NCI-H1930 (cell line): ENCODE measurements at places on chromosomes 2 and 18.

DNA sequence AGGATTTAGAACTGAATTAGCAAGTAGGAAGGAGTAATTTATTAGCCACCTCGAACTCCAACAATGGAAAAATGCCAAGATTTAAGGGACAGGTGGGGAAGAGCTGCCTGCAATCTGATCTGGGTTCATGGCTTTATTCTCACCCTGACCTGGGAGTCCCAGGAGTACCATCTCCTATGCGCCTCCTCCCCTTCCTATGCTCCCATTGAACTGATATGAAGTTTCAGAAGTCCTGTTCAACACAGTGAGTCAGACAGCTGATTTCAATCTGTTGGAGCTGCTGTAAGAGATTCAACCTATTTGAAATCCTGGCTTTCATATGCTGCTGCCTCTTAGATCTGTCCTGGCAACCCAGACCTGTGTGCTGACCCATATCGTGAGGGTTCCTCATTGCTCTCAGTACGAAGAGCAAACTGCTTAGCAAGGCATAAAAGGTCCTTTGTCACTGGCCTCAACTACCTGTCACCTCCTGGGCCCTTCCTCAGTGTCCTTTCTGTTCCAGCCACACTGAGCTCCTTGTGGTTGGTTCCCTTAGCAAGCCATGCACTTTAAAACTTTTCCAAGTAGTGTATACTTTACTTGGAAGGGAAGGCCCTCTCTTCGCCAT, 15.9 kb upstream of the CD28 start:
- DNase-seq = no peak

- no peak for DNase-seq
These were observed 1.1 kb downstream of the DLGAP1 start for GRCh38 chr18:4453874-4454536.

DNA sequence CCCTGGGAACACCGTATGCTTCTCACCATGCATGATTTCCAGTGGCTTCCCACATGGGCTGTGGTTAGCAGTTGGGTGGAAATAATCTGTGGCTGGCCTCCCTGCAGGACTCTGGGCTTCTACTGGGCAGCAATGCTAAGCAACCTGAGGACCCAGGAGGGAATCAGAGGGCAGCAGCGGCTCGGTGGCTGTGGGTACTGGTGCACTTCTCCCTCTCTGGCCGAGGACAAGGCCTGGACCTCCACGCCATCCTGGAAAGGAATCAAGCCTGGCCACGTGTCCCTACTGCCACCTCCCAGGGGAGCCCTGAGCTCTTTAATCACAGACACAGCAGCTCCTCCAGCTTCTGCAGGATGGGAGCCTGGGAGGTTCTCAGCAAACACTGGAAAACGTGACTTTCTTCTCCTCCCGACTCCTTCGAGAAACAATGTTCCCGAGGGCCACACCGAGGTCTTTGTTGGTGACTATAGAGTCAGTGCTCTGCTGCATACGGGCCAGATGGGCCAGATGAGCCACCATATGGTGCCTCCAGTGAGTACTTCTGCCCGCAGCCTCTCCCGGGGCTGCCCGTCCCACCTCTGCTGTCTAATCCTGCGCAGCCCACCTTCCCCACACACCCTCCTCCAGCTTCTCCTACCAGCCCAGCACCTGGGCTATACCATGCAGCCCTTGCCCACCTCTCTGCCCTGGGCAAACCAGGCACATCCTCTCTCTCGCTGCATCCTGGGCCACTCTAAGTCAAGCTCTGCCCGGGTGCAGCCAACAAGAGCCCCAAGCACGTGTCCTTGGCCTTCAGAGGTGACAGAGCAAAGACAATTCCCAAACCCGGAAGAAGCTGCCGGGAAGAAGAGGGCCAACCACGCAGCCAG, 42.8 kb upstream of the OTOS start:
- no peak for DNase-seq

- no peak for DNase-seq
These were observed 108.1 kb downstream of the AQP4 start for GRCh38 chr18:26757263-26758019.

DNA sequence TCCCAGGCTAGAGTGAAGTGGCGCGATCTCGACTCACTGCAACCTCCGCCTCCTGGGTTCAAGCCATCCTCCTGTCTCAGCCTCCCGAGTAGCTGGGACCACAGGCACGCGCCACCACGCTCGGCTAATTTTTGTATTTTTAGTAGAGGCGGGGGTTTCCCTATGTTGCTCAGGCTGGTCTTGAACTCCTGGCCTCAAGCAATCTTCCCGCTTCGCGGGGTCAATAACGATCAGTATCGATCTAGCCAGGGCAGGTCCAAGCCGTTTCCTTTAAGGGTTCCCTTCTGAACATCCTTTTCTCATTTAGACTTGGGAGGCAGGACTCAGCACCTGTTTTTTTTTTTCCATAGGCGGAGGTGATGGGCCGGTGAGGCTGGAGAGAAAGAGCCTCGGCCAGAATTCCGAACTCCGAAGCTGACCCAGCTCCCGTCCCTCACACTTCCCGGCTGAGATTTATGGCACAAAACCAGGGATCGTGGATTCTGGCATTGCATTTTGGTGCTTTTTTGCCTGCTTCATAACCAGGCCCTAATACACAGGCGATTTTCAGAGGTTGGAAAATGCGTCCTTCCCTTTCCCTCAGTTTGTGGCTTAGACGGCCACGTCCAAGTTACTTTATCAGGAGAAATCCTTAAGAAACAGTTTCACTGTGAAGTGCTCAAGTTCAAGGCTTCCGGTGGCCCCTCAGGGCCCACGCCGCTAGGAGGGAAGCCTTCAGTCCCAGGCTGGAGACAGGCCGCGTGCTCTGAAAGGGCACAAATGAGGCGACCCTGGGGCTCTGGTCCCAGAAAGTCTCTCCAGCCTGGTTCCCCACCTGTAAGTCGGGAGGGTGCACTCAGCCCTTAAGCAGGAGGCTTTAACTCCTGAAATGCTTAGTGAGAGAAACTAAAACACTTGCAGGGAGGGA, 998 bp upstream of the SLC66A3 start:
- DNase-seq = no peak

DNA sequence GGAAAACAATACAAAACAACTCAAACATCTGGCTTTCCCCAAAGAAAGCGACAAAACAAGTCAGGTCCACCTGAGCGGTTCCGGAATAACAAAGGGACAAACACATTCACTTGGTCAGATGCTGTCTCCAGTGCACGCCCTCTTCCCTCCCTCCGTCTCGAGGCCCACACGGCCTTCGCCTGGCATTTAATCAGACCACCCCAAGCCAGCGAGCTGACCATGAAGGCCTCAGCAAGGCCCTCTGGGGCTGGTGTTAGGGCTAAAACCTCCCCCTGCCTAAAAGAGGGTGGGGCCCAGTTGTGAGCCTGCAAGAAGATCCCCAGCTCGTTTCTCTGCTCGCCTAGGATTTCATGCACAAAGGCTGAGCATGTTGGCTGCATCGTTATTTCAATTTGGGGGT, 180.3 kb downstream of the EIPR1 start:
- DNase-seq = no peak

DNA sequence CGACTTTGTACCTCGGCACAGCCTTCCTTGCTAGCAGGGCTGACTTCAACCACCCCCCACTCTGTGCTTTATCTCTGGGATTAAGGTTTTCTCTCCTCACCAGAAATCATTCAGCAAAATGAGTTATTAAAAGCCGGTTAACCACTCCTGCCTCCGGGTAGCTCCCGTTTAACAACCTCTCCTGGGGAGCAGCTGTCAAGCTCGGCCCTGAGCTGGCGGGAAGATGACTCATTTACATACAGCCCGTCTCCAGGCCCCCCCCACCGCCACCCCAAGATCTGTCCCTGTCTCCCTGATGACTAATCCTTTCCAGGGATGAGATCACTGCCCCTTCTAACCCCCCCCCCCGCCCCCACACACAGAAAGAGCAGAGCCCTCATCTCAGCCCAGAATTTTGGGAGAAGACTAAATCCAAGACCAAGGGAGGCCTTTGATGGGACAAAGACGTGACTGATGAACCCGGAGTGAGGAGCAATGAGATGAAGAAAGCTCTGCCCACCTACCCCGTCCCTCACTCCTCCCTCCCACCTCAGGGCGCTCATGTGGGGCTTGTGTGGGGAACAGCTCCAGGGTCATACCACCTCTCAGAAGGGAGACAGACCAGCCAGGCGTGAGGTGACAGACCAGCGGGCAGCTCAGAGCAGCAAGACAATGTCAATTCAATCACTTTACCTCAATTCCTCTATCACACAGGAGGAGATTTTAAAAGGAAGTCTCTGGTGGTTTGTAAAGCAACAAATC, 131.4 kb downstream of the MSH2 start:
- DNase-seq = no peak

- DNase-seq = no peak
These were observed 104.3 kb upstream of the LINC00305 start for GRCh38 chr18:64253222-64253621.

GRCh38 chr2:9004338-9005204, 1.1 kb upstream of the MBOAT2 start:
- DNase-seq = no peak

DNA sequence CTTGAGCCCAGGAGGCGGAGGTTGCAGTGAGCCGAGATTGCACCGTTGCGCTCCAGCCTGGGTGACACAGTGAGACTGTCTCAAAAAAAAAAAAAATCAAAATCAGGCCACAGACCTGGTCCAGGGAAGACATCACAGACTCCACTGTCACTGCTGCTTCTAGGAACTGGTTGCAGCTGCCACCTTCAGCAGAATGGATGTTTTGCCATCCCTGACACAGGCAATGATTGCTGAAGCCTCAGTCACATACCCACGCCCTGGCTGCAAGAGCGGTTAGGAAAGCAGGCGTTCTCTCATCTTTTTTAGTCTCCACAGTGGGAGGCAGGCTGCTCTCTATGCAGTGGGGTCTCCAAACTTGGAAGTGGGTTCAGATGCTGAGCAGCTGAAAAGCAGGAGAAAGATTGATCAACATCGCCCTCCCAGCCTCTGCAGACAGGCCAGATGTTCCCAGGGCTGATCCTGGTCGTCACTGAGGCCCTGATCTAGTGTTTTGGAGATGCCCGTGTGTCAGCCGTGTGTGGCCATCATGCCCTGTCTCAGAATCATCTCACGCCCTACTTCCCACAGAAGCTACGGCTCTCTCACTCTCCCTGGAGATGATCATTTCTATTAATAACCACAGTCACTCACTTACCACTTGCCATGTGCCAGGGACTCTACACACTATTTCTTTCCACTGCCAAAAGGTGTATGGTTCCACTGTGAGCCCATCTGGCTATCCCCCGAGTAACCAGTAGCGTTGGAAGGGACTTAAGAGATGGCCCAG, 91.8 kb downstream of the PLB1 start:
- DNase-seq = no peak

GRCh38 chr2:16622399-16622968, 43.1 kb downstream of the CYRIA start:
- no peak for DNase-seq

DNA sequence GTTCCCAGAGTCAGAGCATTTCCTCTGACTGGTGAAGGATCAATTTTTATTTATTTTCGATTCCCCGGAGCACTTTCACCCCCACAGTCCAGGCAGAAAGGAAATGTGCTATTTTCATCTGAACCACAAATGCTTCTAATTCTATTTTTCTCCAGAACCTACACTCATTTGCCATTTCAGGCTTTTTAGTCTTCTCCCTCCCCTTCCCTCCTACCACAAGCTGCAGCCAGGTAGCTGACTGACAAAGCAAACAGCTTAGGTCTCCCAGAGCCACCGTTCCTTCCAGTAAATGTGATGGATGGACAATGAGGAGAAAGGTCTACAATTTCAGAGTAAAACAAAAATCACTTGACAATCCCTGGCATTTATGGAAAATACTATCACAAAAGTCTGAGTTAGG, 76.9 kb downstream of the KLF7 start:
- no peak for DNase-seq

GRCh38 chr2:8144785-8145184, 537.1 kb upstream of the ID2 start:
- no peak for DNase-seq

DNA sequence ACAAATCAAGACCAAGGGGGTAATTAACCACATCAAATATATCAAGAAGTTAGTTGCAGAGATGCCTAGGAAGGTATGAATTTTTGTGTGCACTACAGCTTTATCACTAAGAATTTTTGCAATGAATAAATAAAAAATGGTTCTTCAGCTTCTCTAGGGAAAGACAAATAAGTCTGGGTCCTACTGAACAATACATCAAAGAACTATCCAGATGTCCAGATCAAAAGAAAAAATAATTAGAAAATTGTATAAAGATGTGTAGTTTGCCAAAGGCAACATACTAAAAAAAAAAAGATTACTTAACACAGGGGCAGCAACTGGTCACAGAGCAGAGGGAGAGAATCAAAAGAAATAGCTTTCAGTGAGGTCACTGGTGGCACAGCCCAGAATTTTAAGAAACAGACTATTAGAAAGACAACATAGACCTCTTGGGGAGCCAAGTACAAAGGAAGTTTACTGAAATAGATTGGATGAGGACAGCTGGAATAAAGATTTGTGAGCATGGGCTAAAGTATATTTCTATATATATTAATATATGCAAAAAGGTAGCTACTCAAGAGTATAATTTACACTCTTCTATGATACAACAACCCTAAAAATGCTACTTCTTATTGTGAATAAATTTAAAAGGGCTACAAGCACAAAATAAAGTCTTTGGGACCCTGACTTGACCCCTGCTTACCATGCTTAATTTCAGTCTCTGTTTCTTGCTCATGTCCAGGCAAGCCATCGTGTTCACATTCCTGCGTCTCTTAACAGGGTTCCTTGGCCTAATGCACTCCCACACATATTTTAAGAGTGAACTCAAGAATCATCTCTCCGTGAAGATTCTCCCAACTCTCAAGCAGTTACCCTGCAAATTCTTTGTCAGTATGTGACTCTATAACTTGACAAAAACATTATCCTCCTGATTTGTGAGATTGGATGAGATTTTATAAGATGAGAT, 99.0 kb upstream of the GRB14 start:
- DNase-seq = no peak

GRCh38 chr2:14524803-14525080, 107.8 kb upstream of the LRATD1 start:
- no peak for DNase-seq

- no peak for DNase-seq
These were observed 75.4 kb downstream of the EMX1 start for GRCh38 chr2:72992734-72993102.

GRCh38 chr2:24015562-24016375, 5.9 kb downstream of the MFSD2B start:
- DNase-seq = no peak

DNA sequence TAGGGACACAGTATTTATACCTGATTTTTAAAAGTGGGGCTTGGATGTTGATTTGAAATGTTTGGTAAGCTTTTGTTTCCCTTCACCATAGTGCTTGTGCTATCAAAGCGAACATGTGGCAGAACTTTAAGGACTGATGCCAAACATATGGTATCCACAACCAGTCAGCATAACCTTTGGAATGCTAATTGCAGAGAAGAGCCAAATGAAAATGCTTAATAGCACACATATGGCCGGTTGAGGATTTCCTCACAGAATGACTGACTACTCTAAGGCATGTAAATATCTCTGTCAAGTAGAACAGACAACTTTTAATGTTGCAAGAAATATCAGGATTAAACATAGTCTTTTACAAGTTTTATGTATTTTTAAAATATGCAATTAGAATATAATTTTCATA, 120.9 kb upstream of the COL3A1 start:
- DNase-seq = no peak

- DNase-seq = no peak
These were observed 1.1 kb upstream of the TTR start for GRCh38 chr18:31590570-31590969.

GRCh38 chr2:104656571-104657163, 197.2 kb upstream of the POU3F3 start:
- DNase-seq = no peak
